ENCODE measurements at places on chromosomes 4 and X. TPM values are rescaled to one million over a fixed set of nuclear protein-coding genes. Genes with fewer than 3 reads are reported as not detected.

DNA sequence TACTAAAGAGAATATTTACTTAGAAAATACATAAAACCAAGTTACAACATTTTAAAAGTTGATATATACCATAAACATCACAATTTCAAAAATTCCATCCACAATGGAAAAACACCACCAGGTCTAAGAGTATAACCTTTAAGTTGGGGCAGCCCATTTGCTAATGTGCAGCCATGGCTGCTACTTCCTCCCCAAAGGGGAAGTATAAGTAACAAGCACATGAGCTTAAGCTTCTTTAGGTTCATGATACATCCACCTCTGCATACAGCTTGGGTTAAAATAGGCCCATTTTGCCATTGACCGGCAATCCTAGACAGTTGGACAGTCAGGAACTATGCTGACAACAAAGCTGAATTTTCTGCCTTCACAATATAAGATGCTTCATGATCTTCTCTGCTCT, 16.6 kb upstream of the GASK1B start:
- no peaks in the 10 kb centered on the region for H3K27me3 ChIP-seq
- H3K27ac ChIP-seq = no peak overlapping the region
- no peak for DNase-seq
- H3K36me3 ChIP-seq = no peaks in the 10 kb centered on the region

- no peaks in the 10 kb centered on the region for H3K36me3 ChIP-seq
- H3K4me3 ChIP-seq = no peak overlapping the region
- no peak for DNase-seq
- H3K27me3 ChIP-seq = no peaks in the 10 kb centered on the region
- no peak overlapping the region for H3K27ac ChIP-seq
These were observed 87.3 kb downstream of the SLC2A9 start for GRCh38 chr4:9933956-9934355.

- no peak overlapping the region for H3K27ac ChIP-seq
- no peaks in the 10 kb centered on the region for H3K36me3 ChIP-seq
- H3K4me3 ChIP-seq = no peak overlapping the region
- DNase-seq = no peak
These were observed 450.1 kb upstream of the TENM3 start for GRCh38 chr4:181793096-181793495.

DNA sequence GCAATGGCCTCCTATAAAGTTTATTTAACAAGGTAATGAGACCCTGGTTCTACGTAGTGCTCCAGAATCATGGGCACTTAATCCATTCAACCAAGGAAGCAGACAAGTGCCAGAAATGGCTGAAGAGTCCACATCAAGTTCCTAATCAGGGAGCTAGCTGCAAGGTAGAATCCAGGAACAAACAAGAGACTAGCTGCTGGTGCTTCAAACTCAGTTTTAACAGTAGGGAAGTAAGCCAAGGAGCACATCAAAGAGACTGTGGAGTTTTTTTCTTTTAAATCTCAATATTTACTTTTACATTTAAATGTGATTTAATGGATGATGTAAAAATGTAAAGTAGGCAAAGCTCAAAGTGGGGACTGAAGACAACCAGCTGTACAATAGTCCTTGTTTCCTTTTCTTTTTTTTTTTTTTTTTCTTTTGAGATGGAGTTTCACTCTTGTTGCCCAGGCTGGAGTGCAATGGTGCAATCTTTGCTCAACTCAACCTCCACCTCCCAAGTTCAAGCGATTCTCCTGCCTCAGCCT, 630.4 kb downstream of the CCSER1 start:
- H3K4me1 ChIP-seq = no peaks in the 10 kb centered on the region
- no peaks in the 10 kb centered on the region for H3K27me3 ChIP-seq
- no peaks in the 10 kb centered on the region for H3K36me3 ChIP-seq
- no peak overlapping the region for H3K27ac ChIP-seq

The NOX1 gene
- total RNA-seq = not detected

The ITGB1BP2 gene
- 0.74 TPM for total RNA-seq

The PAK3 gene
- 1.7 TPM for total RNA-seq

The ASB9 gene
- total RNA-seq = 1.4 TPM
